Left lobe of liver (tissue), 2 donors: ENCODE measurements at places on chromosomes 1 and 21.

GRCh38 chr21:42367367-42368165 lies 1.2 kb upstream of the TFF1 start:
- DNase-seq: no peak

DNA sequence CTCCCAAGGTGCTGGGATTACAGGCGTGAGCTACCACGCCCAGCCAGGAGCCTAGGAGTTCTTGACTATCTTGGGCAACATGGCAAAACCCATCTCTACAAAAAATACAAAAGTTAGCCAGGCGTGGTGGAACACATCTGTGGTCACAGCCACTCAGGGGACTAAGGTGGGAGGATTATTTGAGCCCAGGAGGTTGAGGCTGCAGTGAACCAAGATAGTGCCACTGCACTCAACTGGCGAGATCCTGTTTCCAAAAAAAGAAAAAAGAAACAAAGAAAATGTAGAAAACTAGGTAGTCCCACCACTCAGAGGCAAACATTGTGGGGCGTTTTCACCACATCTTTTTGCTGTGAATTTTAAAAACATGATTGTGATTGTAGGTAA lies 141.3 kb downstream of the ZZZ3 start:
- no peak for DNase-seq

GRCh38 chr1:58620926-58621325 lies 43.9 kb upstream of the TACSTD2 start:
- no peak for DNase-seq

DNA sequence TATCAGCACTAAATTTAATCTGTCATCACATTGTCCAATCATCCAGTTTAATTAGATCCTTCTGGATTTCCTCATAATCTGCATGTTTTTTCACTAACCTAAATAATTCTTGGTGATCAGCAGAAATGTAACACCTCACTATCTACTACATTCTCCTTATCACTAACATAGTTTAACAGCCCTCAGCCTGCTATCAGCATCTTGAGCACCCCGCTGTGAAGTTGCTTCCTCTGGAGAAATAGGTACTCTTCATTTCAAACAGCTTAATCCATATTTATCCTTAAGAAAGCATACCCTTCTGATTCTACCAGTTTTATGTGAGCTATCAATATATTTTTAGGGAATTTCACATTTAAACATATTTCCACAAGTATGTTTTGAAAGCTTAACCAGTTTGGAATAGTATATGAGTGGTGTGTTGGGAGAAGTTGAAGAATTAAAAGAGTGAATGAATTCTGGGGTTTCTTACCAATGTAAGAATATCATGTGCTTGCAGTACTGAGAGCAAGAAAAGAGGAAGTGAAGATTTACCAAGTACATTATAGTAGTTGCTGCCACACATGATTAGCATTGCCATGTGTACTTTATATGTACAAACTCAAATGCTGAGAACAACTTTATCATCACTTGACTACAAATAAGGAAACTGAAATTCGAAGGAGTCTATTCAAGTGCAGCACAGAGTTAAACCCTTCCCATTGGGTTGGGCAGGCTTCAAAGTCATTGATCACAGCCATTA lies 771.1 kb upstream of the ADGRL4 start:
- DNase-seq: no peak

GRCh38 chr1:2547210-2548067 lies 8.7 kb upstream of the TNFRSF14 start:
- no peak for DNase-seq

- DNase-seq: no peak
These were observed 11.4 kb upstream of the UMODL1 start for GRCh38 chr21:42059721-42060120.
